ENCODE measurements at places on chromosomes 6 and 20. TPM values are rescaled to one million over a fixed set of nuclear protein-coding genes. Genes with fewer than 3 reads are reported as not detected.

- DNase-seq = no peak
- H3K36me3 ChIP-seq = peaks cover 12% of the 10 kb centered on the region
- peaks cover 45% of the 10 kb centered on the region for H3K4me1 ChIP-seq
- peak overlapping the region; percentile 91 for H3K27ac ChIP-seq
- no peak overlapping the region for H3K4me3 ChIP-seq
Observed at GRCh38 chr6:166572370-166573261, 13.9 kb downstream of the RAMACL start.

- no peaks in the 10 kb centered on the region for H3K27me3 ChIP-seq
- H3K27ac ChIP-seq = no peak overlapping the region
- DNase-seq = no peak
Observed at GRCh38 chr20:22490287-22491193, 93.8 kb downstream of the FOXA2 start.

DNA sequence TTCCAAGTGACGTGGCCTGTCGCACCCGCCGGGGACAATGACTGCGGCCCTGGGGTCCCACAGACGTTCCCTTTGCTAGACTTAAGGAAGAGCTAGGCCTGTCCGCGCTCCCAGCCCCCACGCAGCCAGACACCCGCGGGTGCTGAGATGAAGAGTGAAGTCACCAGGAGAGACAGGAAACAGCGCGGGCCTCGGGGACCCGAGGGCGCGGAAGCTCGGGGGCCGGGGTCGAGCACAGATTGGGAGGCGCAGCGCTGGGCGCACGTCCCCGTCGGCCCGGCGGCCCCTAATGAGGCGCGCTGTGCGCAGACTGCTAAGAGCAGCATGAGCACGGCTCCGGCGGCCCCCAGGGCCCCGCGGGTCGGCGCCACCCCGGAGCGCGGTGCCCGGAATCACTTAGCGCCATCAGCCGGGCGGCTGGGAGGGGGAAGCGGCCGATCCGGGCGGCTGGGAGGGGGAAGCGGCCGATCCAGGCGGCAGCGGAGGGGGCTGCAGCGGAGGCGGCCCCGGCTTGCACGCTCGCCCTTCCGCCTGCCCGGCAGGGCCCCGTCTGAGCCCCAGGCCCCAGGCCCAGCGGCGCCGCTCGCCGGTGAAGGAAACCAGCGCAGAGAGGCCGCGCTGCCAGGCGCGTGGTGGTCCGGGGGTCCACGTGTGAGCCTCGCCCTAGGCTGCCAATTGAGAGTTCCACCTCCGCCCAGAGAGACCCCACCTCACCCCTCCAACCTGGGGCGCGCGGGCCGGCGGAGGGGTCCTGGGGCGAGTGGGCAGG is 8.3 kb upstream of the AVP start:
- H3K27me3 ChIP-seq = peaks cover 22% of the 10 kb centered on the region
- H3K4me1 ChIP-seq = peaks cover 3% of the 10 kb centered on the region
- DNase-seq = no peak

GRCh38 chr6:121865811-121866210 is 430.4 kb downstream of the GJA1 start:
- H3K4me3 ChIP-seq = no peak overlapping the region
- H3K36me3 ChIP-seq = peaks cover 7% of the 10 kb centered on the region
- DNase-seq = no peak
- H3K27me3 ChIP-seq = no peaks in the 10 kb centered on the region
- H3K27ac ChIP-seq = no peak overlapping the region

- peak; percentile 98 for DNase-seq
- H3K27me3 ChIP-seq = no peaks in the 10 kb centered on the region
- H3K4me1 ChIP-seq = peaks cover 47% of the 10 kb centered on the region
Observed at GRCh38 chr20:57748601-57749130, 38.9 kb upstream of the PMEPA1 start.

DNA sequence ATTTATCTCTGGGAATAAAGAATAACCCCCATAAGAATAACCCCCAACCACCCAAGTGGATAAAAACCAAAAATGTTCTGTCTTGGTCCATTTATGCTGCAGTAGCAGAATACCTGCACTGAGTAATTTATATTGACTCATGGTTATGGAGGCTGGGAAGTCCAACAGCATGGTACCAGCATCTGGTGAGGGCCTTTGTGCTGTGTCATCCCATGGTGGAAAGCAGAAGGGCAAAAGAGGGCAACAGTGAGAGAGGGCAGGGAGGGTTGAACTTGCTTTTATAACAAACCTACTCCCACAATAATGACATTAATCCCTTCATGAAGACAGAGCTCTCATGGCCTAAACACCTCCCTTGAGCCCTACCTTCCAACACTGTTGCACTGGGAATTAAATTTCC is 133.7 kb downstream of the ERMARD start:
- no peak overlapping the region for H3K27ac ChIP-seq
- H3K36me3 ChIP-seq = no peaks in the 10 kb centered on the region
- H3K4me1 ChIP-seq = no peaks in the 10 kb centered on the region
- DNase-seq = no peak
- no peak overlapping the region for H3K4me3 ChIP-seq
- peaks cover 67% of the 10 kb centered on the region for H3K27me3 ChIP-seq

GRCh38 chr6:72636786-72637185 is 14.9 kb downstream of the KCNQ5 start:
- H3K4me1 ChIP-seq = peaks cover 4% of the 10 kb centered on the region
- H3K27ac ChIP-seq = no peak overlapping the region
- no peak overlapping the region for H3K4me3 ChIP-seq
- no peaks in the 10 kb centered on the region for H3K36me3 ChIP-seq
- H3K27me3 ChIP-seq = no peaks in the 10 kb centered on the region

DNA sequence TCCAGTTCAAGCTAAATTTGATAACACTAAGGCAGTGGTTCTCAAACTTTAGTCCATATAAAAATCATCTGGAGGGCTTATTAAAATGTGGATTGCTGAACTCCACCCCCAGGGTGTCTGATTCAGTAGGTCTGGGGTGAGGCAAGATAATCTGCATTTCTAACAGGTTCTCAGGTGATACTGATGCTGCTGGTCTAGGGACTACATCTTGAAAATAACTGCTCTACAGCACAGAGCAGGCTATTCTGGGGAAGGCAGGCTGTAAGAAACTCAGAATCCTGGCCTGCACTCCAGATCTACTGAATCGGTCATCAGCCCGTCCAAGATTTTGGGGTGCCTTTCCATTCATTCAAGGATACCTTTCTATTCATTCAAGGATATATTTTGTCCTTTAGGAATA is 11.5 kb downstream of the CALHM5 start:
- no peak overlapping the region for H3K27ac ChIP-seq
- no peak for DNase-seq
- H3K27me3 ChIP-seq = no peaks in the 10 kb centered on the region

GRCh38 chr6:55100686-55101085 is 73.6 kb upstream of the HCRTR2 start:
- no peak for DNase-seq
- no peaks in the 10 kb centered on the region for H3K4me1 ChIP-seq
- no peaks in the 10 kb centered on the region for H3K36me3 ChIP-seq
- H3K27me3 ChIP-seq = peaks cover 4% of the 10 kb centered on the region

DNA sequence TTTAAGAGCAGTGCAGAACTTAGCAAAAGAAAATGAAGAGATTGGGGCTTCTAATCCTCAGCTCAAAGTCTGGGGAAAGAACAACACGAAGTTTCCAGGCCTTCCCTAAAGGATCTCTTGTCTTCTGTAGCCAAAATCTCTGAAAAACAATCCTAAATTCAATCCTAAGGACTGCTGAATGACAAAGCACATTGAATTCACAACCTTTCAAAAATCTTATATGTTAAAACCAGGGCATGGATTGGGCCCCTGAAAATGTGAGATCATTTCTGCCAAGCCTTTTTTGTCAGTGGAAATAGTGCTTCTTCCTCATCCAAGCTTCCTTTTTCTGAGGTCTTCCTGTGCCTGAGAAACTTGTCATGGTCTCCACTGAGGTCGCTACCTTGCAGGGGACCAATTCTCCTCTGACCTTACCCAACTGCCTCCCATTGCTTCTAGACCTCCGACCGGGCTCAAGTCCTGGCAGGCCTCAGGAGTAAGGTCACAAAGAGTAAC is 126.2 kb upstream of the ARID1B start:
- H3K27ac ChIP-seq = no peak overlapping the region
- H3K4me1 ChIP-seq = no peaks in the 10 kb centered on the region
- no peak for DNase-seq
- H3K4me3 ChIP-seq = no peak overlapping the region

GRCh38 chr6:9515633-9516606 is 899.0 kb downstream of the TFAP2A start:
- H3K36me3 ChIP-seq = peaks cover 1% of the 10 kb centered on the region
- peaks cover 33% of the 10 kb centered on the region for H3K4me1 ChIP-seq
- no peak overlapping the region for H3K27ac ChIP-seq
- H3K4me3 ChIP-seq = no peak overlapping the region
- no peaks in the 10 kb centered on the region for H3K27me3 ChIP-seq

- H3K36me3 ChIP-seq = no peaks in the 10 kb centered on the region
- no peak for DNase-seq
- no peak overlapping the region for H3K27ac ChIP-seq
- no peaks in the 10 kb centered on the region for H3K4me1 ChIP-seq
- H3K4me3 ChIP-seq = no peak overlapping the region
Observed at GRCh38 chr6:105562027-105562426, 159.1 kb upstream of the PREP start.

- no peaks in the 10 kb centered on the region for H3K4me1 ChIP-seq
- H3K4me3 ChIP-seq = no peak overlapping the region
- DNase-seq = no peak
- H3K27me3 ChIP-seq = peaks cover 3% of the 10 kb centered on the region
Observed at GRCh38 chr6:36000451-36000850, 24.0 kb downstream of the SLC26A8 start.

GRCh38 chr20:51728737-51729136 is 39.5 kb downstream of the ATP9A start:
- peaks cover 25% of the 10 kb centered on the region for H3K4me1 ChIP-seq
- no peak overlapping the region for H3K27ac ChIP-seq
- H3K27me3 ChIP-seq = no peaks in the 10 kb centered on the region
- peaks cover 6% of the 10 kb centered on the region for H3K36me3 ChIP-seq
- no peak overlapping the region for H3K4me3 ChIP-seq

GRCh38 chr20:7146552-7147219 is 379.2 kb downstream of the BMP2 start:
- H3K4me1 ChIP-seq = no peaks in the 10 kb centered on the region
- no peak overlapping the region for H3K27ac ChIP-seq
- H3K36me3 ChIP-seq = no peaks in the 10 kb centered on the region

DNA sequence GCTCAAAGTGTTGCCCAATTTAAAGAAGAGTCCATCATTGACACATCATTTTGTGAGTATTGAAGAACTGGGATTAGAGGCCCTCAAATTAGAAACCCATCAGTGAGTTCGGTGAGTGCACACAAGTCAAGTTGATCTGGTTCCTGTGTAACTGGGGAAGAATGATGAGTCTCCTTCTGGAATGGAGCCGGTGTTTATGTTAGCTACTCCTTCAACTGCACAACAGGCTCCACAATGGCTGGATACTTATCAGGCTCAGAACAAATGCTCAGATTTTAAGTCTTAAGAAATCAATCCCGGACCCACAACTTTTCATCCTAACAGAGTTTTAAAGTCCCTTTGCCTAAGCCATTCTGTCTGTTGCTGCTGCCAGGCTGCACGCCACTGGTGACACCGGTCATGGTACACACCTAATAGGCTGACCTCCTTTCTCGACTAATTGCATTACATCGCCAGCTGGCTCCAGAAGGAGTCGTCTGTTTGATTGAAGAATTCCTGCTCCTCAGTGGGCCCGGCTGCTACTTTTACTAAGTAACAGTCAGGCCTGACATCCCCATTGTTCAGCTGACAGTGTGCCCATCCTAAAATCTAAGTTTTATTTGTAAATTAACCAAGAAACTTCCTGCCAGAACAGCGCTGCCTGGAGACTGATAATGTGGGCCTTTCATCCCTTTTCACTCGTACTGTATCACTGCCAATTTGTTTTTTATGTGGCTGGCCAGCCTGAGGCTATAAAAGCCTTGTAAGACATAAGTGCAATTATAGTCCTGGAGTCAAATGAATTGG is 130.4 kb downstream of the INSM1 start:
- no peaks in the 10 kb centered on the region for H3K27me3 ChIP-seq
- no peak overlapping the region for H3K27ac ChIP-seq
- no peak for DNase-seq
- H3K4me3 ChIP-seq = no peak overlapping the region
- H3K4me1 ChIP-seq = no peaks in the 10 kb centered on the region

GRCh38 chr6:25851961-25852360 is 20.1 kb upstream of the SLC17A1 start:
- H3K36me3 ChIP-seq = peaks cover 2% of the 10 kb centered on the region
- H3K27ac ChIP-seq = no peak overlapping the region
- H3K4me3 ChIP-seq = no peak overlapping the region
- no peaks in the 10 kb centered on the region for H3K4me1 ChIP-seq
- no peak for DNase-seq

GRCh38 chr20:18811904-18812303 is 1.7 kb upstream of the SCP2D1 start:
- H3K4me1 ChIP-seq = no peaks in the 10 kb centered on the region
- H3K36me3 ChIP-seq = no peaks in the 10 kb centered on the region
- no peak overlapping the region for H3K27ac ChIP-seq
- no peaks in the 10 kb centered on the region for H3K27me3 ChIP-seq
- no peak for DNase-seq

GRCh38 chr6:7986219-7986618 is 75.6 kb upstream of the TXNDC5 start:
- H3K27me3 ChIP-seq = no peaks in the 10 kb centered on the region

DNA sequence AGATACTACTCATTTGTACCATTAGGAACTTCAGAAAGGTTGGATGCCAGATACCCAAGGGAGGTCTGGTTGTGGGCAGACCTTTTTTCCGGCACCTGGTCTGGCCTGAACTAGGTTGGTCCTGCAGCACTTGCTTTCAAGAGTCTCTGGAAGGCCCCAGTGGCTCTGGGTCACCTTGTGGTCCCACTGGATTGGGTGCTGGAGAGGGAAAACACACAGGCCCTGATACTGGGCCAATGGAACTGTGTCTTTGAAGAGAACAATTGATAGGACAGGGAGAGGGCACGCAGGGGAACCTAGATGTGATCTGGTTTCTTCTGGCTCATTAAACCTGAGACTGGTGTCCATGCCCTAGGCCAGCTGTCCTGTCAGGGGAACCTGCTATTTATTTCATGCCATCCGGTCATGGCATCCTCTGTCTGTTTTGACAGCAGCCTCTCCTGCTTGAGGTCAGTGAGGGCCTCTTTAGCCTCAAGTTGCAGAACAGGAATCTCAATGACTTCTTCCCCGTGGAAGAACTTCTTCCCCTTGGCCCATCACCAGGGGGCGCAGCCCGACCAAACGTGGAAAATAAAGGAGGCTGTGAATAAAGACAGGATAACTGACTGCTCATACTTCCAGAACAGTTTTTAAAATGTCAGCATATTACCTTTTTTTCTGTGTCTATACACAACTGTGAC is 25.0 kb downstream of the TAF8 start:
- peaks cover 3% of the 10 kb centered on the region for H3K4me1 ChIP-seq
- no peaks in the 10 kb centered on the region for H3K27me3 ChIP-seq
- H3K27ac ChIP-seq = no peak overlapping the region
- peak; percentile 68 for DNase-seq

The UBR2 gene
- total RNA-seq = 20.9 TPM

The KHDC1 gene
- 4.0 TPM for total RNA-seq

The ERVFRD-1 gene
- total RNA-seq = not detected

The DCDC2 gene
- total RNA-seq = not detected

The RAET1L gene
- not detected for total RNA-seq

The MYB gene
- total RNA-seq = 0.13 TPM
